ENCODE measurements at places on chromosomes 5 and 9.

GRCh38 chr5:23506329-23507236 lies 826 bp upstream of the PRDM9 start:
- DNase-seq = no peak

GRCh38 chr9:88587885-88588649 lies 53.1 kb downstream of the NXNL2 start:
- DNase-seq = no peak

DNA sequence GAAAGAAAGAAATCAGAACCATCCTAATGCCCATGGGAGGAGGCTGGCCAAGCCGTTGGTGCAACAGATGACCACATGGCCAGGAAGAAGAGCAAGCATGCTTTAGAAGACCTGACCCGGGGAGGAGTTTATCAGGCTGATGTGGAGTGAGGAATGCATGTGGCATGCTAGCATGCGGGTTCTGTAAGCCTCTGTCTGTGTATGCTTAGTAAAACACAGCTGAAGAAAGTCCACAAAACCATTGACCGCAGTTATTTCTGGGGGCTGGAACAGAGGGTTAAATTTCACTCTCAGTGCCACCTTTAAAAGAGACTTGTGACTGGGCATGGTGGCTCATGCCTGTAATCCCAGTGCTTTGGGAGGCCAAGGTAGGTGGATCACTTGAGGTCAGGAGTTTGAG lies 19.1 kb downstream of the GFI1B start:
- DNase-seq = no peak

DNA sequence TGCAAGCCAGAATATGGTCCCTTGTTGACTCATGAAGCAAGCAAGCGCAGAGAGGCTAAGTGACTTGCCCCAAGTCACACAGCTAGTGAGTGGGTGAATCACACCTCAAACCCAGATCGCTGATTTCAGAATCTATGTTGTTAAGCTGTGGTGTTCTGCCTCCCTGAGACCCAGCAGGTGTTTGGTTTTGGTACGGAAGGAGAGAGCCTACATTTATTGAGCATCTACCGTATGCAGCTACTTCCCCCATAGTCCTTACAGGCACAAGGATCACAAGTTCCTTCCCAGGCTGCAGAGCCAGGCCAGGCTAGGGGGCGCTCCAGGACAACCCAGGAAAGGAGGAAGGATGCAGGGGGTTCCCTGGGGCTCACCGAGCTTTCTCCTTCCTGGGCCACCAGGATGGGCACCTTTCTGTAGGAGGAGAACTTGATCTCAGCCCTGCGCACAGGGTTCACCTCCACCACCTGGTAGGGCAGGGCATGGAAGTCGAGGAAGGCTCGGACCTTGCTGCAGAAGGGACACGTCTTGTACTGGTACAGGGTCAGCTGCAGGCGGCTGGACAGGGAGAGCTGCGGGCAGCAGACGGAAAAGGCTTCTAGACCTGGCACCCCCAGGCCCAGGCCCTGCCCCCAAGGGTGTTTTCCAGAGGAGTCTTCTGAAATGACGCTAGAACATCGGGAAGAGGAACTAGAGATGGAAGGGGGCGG lies 2.5 kb downstream of the PTGES2 start:
- peak; percentile 75 for DNase-seq
